Hair follicle dermal papilla cell (primary cell): ENCODE measurements at places on chromosomes 6 and 20. TPM values are rescaled to one million over a fixed set of nuclear protein-coding genes. Genes with fewer than 3 reads are reported as not detected.

RTEL1 gene
- total RNA-seq, result 16.9 and 21.3 TPM in 2 replicates

MARCKS gene
- total RNA-seq, result 342 and 387 TPM in 2 replicates

STX11 gene
- total RNA-seq, result 3.0 and 3.2 TPM in 2 replicates

HCRTR2 gene
- total RNA-seq, result not detected in 2 replicates

NINL gene
- 10.6 and 16.4 TPM in 2 replicates for total RNA-seq

SLC16A10 gene
- total RNA-seq, result 0.81 TPM in 1 of 2 replicates, not detected in the other

TCP11 gene
- 0.49 and 1.1 TPM in 2 replicates for total RNA-seq

HLA-DOA gene
- 0.49 and 0.65 TPM in 2 replicates for total RNA-seq

EIF2S2 gene
- 73.5 and 81.5 TPM in 2 replicates for total RNA-seq

DYNLT2 gene
- total RNA-seq, result 0.61 and 0.65 TPM in 2 replicates

SASH1 gene
- total RNA-seq, result 103 and 113 TPM in 2 replicates

TMC2 gene
- not detected in 2 replicates for total RNA-seq

TNF gene
- total RNA-seq, result 0.16 TPM in 1 of 2 replicates, not detected in the other

SLC26A8 gene
- total RNA-seq, result not detected in 2 replicates

WFDC12 gene
- total RNA-seq, result not detected in 2 replicates

TENT5A gene
- total RNA-seq, result 50.0 and 61.7 TPM in 2 replicates

PRSS16 gene
- total RNA-seq, result not detected in 2 replicates

OVOL2 gene
- total RNA-seq, result not detected in 2 replicates

LBP gene
- total RNA-seq, result 0.12 TPM in 1 of 2 replicates, not detected in the other

OR2H1 gene
- not detected in 2 replicates for total RNA-seq

MAP7 gene
- total RNA-seq, result 1.9 and 3.7 TPM in 2 replicates

TAAR2 gene
- not detected in 2 replicates for total RNA-seq

IPCEF1 gene
- total RNA-seq, result 0.24 and 0.65 TPM in 2 replicates

LTA gene
- total RNA-seq, result not detected in 2 replicates

LAMA4 gene
- 418 and 518 TPM in 2 replicates for total RNA-seq

ACTR5 gene
- 5.7 and 7.1 TPM in 2 replicates for total RNA-seq

RIPPLY2 gene
- total RNA-seq, result 0.61 and 0.97 TPM in 2 replicates

MYH7B gene
- total RNA-seq, result under 0.01 and 0.61 TPM in 2 replicates

CD109 gene
- 170 and 206 TPM in 2 replicates for total RNA-seq

EYA4 gene
- total RNA-seq, result 0.49 and 3.4 TPM in 2 replicates

CLPSL1 gene
- not detected in 2 replicates for total RNA-seq

OOEP gene
- total RNA-seq, result 0.16 TPM in 1 of 2 replicates, not detected in the other

CDH22 gene
- not detected in 2 replicates for total RNA-seq

KCNQ2 gene
- total RNA-seq, result not detected in 2 replicates

KCNK5 gene
- total RNA-seq, result not detected in 2 replicates

DEF6 gene
- total RNA-seq, result 0.12 and 0.81 TPM in 2 replicates

SLC17A5 gene
- 39.1 and 53.9 TPM in 2 replicates for total RNA-seq

COL12A1 gene
- 1,804 and 2,318 TPM in 2 replicates for total RNA-seq
